Activated naive CD4-positive, alpha-beta T cell treated with anti-CD3 and anti-CD28 coated beads, Interleukin-2, amount 50 U/mL, for 16 hours (primary cell): ENCODE measurements at places on chromosomes 2 and 18.

DNA sequence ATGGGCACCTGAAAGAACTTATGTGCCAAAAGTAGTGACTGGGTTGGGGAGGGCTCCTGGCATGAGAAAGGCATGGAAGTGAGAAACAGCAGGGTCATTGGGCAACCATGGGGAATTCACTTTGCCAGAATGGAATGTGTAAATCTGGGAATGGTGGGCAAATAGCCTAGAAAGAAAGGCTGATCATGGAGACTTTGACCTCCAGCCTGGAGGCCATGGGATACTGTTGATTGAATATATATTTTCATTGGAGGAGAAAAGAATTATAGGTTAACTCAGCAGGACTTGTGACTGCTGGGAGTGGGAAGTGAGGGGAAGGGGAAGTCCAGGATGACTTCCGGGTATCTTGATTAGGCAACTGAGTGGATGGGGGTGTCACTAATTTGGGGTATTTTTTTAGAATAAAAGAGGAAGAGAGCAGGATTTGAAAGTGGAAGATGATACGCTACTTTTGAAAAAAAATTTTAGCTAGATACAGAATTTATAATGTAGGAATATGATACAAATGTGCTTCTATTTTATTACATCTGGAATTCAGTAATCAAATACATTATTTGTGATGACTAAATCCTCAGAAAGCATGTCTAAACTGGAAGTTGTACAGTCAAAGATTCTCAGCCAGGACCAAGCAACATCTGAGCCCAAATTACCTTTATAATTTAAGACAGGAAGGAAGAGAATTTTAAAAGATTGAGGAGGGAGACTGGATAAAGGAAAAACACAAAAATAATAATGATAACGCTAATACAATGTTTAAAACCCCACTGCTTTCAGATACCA lies 116.2 kb downstream of the GATA6 start:
- DNase-seq, result no peak

DNA sequence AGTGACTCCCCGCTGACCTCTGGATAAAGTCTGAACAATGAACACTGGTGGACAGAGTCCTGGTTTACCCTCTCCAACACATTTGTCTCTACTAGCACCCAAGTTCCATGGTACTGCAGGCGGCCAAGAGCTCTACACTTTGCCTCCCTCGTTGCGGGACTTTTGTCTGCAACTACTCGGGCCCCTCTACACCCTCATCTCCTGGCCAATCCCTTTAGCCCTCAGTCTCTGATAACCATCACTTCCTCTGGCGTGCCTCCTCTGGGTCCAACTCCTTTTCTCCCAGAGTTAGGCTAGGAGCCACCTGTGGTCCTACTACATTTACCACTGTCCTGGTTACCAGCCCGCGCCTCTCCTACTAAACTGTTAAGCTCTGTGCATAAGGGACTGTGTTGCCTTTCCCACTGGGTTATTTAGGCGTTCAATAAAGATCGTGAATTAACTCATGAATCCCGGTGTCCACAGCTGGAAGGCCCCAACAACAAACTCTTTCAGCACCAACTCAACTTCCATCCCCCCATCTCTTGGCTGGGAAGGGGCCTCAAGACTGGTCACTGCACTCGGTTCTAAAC lies 757 bp downstream of the HDHD2 start:
- no peak for DNase-seq

DNA sequence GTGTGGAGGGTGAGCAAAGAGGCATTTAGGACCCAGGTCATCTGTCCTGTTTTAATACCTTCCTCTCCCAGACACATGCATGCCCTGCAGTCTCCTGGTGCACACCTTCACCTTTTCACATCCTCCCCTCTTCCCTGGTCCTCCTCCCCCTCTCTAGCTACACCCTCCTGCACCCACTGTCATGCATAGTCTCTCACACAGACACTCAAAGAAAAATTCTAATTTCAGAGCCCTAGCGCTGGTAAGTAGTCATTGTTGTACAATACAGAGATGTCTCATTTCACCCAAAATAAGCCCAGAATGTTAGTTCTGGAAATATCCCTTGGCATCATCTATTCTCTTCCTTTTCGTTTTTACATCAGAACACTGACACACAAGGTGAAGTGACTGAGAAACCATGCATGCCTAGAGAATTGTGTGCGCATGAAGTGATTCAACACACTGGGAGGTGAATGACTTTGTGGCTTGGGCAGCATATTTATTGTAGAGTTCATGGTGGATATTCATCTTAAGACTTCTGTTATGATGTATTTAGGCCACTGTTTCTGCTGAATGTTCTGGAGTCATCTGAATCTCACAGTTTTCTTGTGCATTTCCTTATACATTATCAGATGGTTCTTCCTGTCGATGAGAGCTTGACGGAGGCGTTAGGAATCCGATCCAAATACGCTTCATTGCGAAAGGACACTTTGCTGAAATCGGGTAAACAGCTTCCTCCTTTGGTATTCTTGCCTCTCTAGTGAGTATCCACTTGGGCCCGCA lies 69.9 kb downstream of the COA5 start:
- DNase-seq, result no peak

- no peak for DNase-seq
Measured at GRCh38 chr2:55090702-55091101, 40.5 kb upstream of the RTN4 start.

DNA sequence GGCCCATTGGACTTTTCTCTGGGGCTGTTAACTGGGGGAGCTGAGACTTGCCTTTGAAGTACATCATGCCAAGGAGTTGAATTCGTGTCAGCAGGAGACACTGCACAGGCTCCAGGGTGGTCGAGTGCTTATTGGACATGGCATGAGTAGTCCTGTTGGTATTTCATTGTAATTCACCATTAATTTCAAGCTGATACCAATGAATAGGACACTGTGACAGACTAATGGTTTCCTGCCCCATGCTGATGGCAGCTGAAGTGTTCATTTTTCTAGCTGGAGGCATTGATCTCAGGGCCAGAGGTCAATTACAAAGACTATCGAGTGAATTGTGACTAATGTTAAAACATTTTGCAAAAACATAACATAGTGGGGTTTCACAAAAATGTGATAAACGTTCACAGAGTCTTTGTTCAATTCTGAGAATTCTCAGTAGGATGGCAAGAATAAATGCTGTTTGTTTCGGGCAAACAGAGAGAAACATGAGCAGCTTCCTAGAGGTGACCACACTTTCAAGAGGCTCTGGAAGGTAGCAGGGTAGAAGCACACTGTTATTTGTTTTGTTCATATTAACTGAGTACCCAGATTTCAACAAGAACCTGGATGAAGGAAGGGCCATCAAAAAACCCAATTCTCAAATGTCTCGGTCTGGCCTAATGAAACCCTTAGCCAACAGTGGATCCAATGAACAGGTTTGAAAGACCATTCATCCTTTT lies 90.6 kb upstream of the ARL4C start:
- no peak for DNase-seq

DNA sequence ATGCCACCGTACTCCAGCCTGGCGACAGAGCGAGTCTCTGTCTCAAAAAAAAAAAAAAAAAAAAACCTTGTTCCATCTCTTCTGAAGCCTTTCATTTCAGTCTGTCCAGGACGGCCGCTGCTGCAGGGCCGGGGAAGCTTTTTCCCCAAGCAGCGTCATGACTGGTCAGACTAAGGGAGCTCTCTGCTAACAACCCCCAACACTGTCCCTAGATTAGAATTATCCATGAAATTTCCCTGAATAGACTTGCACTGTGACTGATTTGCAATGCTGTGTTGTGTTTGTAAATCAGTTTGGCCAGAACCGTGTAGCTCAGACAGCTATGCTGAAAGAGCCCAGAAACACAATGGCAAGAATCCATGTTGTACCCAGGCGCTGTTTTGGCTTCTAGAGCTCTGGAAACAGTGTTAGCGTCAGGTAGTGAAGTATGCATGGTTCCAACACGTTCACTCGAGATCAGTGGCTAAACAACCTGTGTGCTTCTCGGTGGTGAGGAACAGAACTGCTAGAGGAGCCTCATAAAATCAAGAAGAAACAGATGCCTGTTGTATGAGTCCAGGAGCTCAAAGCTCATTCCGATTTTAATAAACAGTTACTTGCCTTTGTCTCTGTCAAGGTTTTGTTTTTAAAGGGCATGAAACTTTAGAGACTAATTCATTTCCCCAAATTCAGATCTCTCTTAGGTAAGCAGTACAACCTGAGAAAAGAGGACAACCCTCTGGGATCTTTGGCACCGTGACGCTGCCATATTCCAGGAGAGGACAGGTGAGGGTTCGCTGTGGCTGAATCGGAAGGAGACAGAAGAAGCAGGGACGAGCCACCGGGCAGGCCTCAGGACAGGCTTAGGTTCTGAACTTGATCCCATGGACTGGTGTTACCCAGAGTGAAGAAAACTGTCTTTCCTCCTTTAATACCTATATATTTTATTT lies 43.5 kb downstream of the GORASP2 start:
- DNase-seq, result no peak
